Activated CD4-positive, alpha-beta memory T cell treated with anti-CD3 and anti-CD28 coated beads, Interleukin-2, amount 10 ng/mL, durations not matched to agents 7 days and 5 days (primary cell): ENCODE measurements at places on chromosomes 5 and 9. TPM values are rescaled to one million over a fixed set of nuclear protein-coding genes. Genes with fewer than 3 reads are reported as not detected.

DNA sequence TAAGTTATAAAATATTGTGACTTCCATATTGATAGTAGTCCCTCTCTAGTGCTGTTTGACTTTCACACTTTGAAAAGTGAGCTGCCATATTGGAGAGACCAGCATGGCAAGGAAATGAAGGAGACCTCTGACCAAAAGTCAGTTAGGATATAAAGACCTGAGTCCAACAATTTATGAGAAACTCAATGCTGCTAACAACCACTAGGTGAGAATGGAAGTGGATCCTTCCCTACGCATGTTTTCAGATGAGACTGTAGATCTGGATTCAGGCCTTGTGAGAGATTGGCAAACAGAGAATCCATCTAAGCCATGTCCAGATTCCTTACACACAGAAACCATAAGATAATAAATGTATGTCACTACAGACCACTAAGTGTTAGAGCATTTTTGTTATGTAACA, 81.6 kb downstream of the CTNND2 start:
- no peak for DNase-seq

DNA sequence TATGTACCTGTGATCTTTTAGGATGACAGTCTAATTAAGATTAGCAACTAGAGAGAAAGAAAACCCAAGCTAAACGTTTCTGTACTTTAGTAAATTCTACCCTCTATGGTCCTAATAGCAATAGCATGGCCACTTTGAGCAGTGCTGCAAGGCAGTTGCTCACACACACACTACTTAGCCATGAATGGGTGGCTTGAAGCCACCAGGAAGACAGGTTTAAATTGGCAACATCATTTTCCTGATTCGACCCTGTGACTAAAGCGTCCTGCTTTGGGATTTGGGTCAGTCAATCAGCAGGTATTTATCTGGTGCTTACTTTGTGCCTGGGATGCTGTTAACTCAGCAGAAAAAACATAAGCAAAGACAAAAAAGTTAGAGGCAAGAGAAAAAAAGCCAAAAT, 150.6 kb downstream of the ARRDC3 start:
- no peak for DNase-seq

GRCh38 chr9:93968451-93969327, 13.5 kb upstream of the BARX1 start:
- DNase-seq: no peak

GRCh38 chr5:67451640-67452279, 255.2 kb upstream of the CD180 start:
- DNase-seq: no peak

- peak; percentile 80 for DNase-seq
These were observed 66.5 kb upstream of the HSPA9 start for GRCh38 chr5:138641547-138642298.

Gene TNC
- 0.03 TPM for total RNA-seq

- no peak for DNase-seq
These were observed 111.3 kb downstream of the DAPK1 start for GRCh38 chr9:87609002-87609401.

DNA sequence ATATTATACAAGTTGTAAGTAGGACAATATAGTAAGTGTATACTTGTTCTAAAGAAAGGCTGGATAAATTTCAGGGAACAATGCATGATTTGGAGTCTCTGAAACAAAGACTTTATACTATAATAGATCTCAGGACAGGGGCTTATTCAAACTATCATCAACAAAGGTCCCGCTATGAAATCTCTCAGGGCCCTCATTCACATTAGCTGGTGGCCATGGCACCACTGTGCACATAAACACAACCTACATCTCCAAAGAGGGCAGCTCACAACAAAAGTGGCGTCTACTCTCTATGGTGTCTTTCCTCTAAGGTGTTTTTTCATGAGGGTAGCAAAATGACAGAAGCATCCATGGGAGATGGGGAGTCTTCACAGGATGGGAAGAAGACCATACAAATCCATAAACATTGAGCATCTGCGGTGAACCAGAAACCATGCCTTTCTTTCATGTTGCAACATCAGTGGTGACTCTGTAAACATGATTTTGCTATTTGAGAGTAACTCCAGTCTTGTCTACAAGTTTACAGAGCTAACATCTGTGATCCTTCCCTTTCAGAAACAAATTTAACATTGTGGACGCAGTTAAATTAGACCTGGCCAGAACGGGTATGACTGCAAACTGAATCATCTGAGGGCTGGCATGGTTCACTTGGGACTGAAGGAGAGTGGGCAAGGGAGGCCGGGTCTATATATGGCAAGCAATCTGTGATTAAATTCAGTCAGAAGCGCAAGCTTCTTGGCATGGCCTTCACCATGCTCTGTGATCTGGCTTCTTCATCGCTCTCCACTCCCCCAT, 5.5 kb downstream of the TTLL11 start:
- DNase-seq: no peak

- DNase-seq: no peak
These were observed 254.2 kb upstream of the NR4A3 start for GRCh38 chr9:99567436-99567835.

DNA sequence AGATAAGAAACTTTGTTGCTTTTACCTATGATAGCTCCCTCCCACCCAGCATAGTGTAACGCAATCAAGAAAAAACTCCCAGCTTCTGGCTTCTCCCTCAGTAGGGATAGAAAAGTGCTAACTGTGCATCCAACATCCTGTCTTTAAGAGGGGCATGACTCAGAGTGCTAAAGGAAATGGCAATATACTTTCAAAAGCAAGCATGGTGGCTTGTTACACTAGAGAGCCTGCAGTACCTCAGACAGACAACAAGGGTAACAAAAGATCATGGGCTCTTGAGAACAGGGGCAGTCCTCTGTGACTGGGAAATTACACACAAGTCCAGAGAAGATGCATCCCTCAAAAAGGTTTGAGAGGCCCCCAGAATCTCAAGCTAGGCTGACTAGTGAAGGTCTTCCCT, 37.8 kb downstream of the PRELID2 start:
- DNase-seq: no peak

Gene IFNB1
- 0.68 TPM for total RNA-seq

Gene ENTREP1
- not detected for total RNA-seq
